ENCODE measurements at places on chromosomes 1 and 21.

DNA sequence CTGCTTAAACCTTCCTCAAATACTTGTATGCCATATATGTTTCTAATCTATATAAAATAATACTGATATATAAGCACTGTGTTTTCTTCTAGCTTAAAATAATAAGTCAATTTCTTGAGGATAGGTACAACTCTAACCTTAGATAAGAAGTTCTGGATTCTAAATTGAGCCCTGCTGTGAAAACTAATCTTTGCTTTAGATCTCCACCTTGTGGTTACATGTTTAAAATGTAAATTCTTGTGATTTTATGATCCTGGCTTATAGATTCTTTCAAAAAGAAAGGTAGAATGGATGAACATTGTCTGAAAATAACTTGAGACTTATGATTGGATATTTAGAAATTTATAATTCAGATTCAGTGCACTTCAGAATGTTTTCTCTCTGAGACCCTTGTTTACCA lies 38.9 kb upstream of the HMCN1 start:
- no peak for DNase-seq

- DNase-seq = no peak
Measured at GRCh38 chr1:7491818-7492173, 279.3 kb upstream of the VAMP3 start.

DNA sequence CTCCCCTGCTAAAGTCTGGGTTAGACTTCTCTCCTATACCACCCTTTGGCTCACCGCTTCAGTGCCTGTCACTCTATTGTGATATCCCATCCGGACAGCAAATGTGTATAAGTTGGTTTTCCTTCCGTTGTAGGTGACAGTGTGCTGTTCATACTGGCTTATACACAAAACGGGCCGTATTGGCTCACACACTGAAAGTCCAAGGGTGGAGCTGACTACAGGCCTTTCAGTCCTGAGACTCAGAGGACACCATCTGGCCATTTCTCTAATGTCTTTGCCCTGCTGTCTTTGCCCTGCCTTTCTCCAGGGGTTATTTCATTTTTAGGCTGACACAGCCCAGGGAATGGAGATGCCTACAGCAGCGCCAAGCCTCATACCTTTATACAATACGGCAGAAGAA lies 90.7 kb downstream of the URB2 start:
- no peak for DNase-seq

- no peak for DNase-seq
Measured at GRCh38 chr1:74324684-74325448, 89.7 kb downstream of the TNNI3K start.

GRCh38 chr1:161864577-161864976 lies 98.5 kb downstream of the ATF6 start:
- DNase-seq = no peak

GRCh38 chr1:210776712-210777111 lies 357.2 kb downstream of the KCNH1 start:
- DNase-seq = no peak

DNA sequence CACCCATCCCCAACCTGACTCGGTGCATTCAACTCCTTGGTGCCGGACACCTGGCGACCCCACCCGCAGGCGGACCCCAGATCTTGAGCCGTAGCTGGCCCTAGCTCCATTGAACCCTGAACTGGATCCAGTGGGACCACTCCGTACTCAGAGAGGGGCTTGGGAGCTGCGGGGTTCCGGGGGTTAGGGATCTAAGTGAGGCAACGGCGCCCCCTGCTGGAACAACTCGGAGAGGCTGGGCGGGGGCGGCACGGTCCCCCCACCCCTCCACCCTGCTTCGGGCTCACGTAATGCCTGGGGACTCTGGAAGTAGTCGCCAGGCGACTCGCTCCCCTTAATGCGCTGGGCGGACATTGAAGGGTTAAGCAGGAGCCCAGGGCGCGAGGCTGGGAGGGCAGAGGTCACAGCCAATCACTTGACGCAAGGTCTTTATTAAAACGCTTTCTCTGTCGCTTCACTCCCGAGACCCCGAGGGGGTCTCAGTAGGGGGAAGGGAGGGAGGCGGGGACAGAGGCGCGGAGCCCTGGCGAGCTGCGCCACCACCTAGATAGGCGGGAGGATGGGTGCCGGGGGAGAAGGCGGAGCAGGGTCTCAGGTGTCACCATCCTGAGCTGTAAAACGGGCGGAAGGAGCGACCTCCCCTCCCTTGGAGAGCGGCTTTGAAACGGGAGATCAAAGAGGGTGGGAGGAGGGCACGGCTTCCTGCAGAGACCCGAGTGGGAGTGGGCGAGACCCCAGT lies 704 bp upstream of the CRABP2 start:
- DNase-seq = peak; percentile 80

- no peak for DNase-seq
Measured at GRCh38 chr1:107140703-107141490, at the start of gene NTNG1. NTNG1 (plus strand) TSS chr1:107141039.

GRCh38 chr1:63947904-63948303 lies 174.1 kb downstream of the ROR1 start:
- no peak for DNase-seq

DNA sequence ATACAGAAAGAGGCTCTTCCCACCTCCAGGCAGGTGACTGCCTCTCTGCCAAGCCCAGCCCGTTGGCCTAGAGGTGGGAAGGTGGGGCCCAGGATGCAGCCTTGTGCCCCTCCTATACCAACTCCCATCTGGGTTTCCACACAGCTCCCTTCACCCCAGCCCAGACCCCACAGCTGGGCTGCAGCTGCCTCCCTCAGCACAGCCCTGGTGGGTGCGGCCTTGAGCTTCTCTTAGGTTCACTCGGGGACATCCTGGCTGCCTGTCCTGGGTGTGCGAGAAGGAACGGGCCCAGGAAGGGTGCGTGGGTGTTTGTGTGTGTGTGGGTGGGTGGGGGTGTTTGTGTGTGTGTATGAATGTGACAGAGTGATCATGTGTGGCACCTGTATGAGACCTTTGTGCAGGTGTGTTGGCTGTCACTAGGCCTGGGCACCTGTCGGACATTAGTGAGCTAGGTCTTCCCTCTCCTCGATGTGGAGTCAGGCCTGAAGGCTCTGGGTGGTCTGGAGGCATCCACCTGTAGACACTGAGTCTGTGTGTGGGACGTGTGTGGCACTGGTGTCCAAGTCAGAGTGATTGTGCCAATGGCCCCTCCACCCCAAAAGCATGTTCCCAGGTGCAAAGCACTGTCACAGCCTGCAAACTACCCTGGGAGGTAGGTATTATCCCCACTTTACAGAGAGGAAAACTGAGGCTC lies 30.7 kb downstream of the FOXO6 start:
- DNase-seq = no peak

- DNase-seq = no peak
Measured at GRCh38 chr1:118982821-118983557, 5.2 kb downstream of the TBX15 start.

- peak; percentile 59 for DNase-seq
Measured at GRCh38 chr1:207499573-207499972, 3.6 kb downstream of the CR1 start.

GRCh38 chr1:176416777-176417176 lies 46.2 kb upstream of the PAPPA2 start:
- no peak for DNase-seq

- DNase-seq = no peak
Measured at GRCh38 chr1:221851336-221851735, 109.4 kb upstream of the DUSP10 start.

GRCh38 chr1:14677292-14677971 lies 78.9 kb downstream of the KAZN start:
- no peak for DNase-seq

DNA sequence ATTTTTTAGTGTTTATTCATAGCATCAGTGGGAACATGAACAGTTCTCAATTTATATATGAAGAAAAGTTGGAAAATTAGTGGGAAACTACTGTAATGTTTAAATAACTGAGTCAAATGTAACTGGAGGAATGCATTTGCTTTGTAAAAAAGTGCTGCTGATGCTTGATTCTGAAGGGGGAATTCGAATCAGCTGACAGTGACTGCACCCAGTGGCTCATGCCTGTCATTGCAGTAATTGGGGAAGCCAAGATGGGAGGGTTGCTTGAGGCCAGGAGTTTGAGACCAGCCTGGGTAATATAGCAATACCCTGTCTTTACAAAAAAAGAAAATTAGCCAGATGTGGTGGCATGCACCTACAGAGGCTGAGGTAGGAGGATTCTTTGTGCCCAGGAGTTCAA lies 398.4 kb downstream of the ZP4 start:
- DNase-seq = no peak

DNA sequence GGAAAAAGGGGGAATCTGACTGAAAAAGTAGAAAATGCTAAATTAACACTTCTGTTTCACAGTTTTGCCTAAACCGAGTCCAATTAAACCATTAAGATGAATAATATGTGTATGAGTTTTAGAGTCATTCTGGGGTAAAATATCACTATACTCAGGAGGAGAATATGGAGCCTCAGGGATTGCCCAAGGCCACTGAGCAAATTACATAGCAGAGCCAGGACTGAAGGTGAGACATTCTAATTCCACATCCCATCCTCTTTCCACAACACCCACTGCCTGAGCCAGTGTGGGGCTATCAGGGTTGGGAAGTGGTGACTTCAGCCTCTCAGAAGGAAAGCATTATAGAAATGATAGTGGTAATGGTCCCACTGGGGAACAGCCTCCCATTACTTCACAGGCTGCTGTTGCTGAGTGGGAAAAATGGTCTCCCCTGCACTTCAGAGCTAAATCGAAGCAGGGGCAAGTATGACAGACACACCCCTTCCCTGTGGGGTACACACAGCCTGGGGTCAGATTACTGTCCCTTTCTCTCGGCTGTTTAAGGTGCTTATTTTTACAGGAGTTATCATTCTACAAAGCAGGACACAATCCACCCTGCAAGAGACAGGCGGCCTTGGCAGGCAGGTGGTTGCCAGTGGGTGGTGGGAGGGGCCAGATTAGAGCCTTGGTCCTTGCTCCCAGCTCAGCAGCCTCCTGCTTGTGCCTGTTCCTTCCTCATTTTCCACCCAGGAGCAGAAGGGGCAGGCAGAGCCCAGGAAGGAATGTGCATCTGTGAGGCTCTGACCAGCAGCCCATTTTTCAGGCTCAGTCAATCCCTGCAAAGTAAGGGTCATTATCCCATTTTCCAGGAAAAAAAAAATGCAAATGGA lies 9.5 kb upstream of the BCAR3 start:
- DNase-seq = no peak

GRCh38 chr21:25244735-25245134 lies 362.5 kb downstream of the MRPL39 start:
- no peak for DNase-seq

DNA sequence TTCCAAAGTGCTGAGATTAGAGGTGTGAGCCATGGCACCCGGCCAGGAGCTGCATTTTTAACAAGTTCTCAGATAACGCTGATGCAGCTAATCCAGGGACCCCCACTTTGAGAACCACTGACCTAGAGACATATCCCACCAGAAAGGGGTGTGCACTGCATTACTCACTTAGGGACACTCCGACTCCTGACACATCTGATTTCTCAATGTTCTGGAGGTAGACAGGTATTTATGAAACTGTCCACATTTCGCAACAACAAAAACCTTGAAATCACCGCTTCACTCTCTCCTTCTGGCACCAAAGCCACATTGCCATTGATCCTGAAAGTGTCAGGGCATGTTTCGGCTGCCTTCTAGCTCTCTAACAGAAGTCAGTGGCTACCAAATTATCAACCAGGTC lies 23.2 kb upstream of the CAMTA1 start:
- no peak for DNase-seq

DNA sequence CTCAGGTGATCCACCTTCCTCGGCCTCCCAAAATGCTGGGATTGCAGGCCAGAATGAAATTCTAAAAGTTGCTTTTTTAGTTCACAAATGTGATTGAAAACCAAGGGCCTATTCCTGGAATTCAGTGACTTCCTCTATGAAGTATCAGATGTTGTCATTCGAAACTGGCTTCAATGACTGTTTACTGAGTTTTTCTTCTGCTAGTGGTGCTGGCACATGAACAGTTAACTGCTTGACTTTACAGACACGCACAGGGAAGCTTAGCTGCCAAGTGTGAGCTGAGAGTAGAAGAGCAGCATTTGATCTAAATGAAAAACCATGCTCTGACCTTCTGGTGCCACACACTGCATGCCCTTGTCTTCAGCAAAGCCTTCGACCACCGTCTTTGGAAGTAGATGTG lies 32.8 kb upstream of the AJAP1 start:
- DNase-seq = no peak

- DNase-seq = no peak
Measured at GRCh38 chr1:37634244-37634991, at the start of gene RSPO1. RSPO1 (minus strand) TSS chr1:37634892; CDS start chr1:37629661, 5,231 bp downstream.

DNA sequence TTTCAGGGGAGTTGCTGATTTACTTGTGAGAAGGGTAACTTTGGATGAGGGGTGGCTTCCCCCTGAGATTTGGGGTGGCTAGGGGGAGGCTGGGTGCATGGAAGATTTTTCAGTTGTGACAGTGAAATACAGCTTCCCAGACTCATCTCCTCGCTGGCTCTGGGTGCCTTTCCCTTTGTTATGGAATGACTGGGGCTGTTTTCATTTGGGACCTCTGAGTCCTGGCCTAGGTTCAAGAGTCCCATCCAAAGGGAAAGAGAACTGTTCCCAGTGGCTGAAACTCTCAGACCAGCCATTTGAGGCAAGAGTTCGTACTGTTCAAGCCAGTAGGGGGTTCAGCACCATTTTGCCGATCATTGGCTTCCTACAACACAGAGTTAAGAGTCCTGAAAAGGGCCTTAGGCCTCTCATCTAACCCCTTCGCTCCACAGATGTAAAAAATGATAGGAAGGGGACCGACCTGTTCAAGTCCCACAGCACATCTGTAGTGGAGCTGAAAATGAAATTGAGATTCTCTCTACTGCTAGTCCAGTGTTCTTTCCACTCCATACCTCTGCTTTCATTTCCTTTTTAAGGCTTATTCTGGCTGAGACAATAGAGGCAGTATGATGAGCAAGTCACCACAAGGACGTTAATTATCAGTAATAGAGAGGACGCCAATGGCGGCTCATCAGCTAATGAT lies 958 bp downstream of the DDR2 start:
- DNase-seq = no peak

DNA sequence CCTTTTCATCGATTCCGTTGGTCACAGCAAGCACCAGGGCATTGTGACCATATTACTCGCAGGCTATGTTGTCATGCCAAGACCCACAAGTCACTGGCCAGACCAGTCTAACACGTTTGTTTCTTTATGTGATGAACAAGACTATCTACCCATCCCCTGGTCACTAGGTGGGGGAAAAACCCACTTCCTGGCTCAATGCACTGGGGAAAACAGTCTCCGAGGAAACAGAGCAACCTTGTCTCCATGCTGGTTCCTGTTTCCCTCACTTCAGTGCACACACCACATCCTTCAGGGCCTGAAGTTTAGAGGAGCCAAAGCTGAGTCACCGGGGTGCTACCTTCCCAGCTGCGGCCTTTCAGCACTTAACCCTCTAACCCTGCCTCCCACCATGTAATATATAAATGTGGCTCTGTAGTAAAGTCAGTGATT lies 20.9 kb downstream of the ERICH3 start:
- no peak for DNase-seq

DNA sequence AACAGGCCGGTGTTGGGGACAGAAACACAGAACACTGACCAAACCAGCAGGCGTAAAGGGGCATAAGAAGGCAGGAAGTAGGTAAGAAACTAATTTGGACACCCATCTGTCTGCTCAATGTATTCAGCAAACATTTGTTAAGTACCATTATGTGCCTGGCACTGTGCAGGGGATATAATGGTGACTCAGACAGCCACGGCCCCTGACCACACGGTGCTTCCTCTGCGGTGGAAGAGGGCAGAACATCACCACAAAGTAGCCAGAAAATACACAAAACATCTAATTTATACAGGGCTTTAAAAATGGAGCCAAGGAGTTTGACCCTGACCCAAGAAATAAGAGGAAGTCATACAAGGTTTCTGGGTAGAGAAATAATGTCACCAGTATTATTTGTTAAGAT lies 12.9 kb downstream of the DNAJC11 start:
- no peak for DNase-seq
